Uterus (tissue), 4 donors: ENCODE measurements at places on chromosomes 5 and 9. TPM values are rescaled to one million over a fixed set of nuclear protein-coding genes. Genes with fewer than 3 reads are reported as not detected.

The DCAF12 gene
- total RNA-seq, result 28.9 TPM

The ABITRAM gene
- total RNA-seq, result 13.1 TPM

The TOR4A gene
- total RNA-seq, result 11.2 TPM

The SHC3 gene
- total RNA-seq, result 3.5 TPM

The CENPK gene
- total RNA-seq, result 34.6 TPM

The PKN3 gene
- total RNA-seq, result 4.9 TPM

The TSSK1B gene
- not detected for total RNA-seq

The IFNA21 gene
- total RNA-seq, result not detected

The PAPPA gene
- 0.29 TPM for total RNA-seq

The FOXI1 gene
- not detected for total RNA-seq

The PCDHGA6 gene
- total RNA-seq, result 4.4 TPM

The PDE6A gene
- 0.07 TPM for total RNA-seq

The CARD19 gene
- total RNA-seq, result 23.7 TPM

The SLC34A3 gene
- not detected for total RNA-seq

The ARID3C gene
- total RNA-seq, result 0.35 TPM

The NEUROG1 gene
- not detected for total RNA-seq

The ACTL7B gene
- total RNA-seq, result not detected

The STKLD1 gene
- 0.88 TPM for total RNA-seq

The ARL14EPL gene
- total RNA-seq, result not detected

The SNCB gene
- total RNA-seq, result not detected

The SLC4A9 gene
- total RNA-seq, result not detected

The SHOC1 gene
- total RNA-seq, result not detected

The PCDHGA9 gene
- total RNA-seq, result 16.2 TPM

The EDIL3 gene
- 27.1 TPM for total RNA-seq

The TRIP13 gene
- total RNA-seq, result 1.3 TPM

The OR2V2 gene
- total RNA-seq, result not detected

The HK3 gene
- 6.9 TPM for total RNA-seq

The CDHR2 gene
- total RNA-seq, result 0.35 TPM

The CHSY3 gene
- 0.77 TPM for total RNA-seq

The GPR151 gene
- not detected for total RNA-seq

The SLC6A19 gene
- under 0.01 TPM for total RNA-seq

The SLC34A1 gene
- not detected for total RNA-seq

The CMBL gene
- total RNA-seq, result 15.5 TPM

The NR2F1 gene
- total RNA-seq, result 52.1 TPM

The SPINK7 gene
- total RNA-seq, result not detected

The OR1J2 gene
- total RNA-seq, result not detected

The SPAG8 gene
- not detected for total RNA-seq

The KLHL9 gene
- 32.5 TPM for total RNA-seq

The TENT4A gene
- total RNA-seq, result 23.7 TPM

The IFNK gene
- not detected for total RNA-seq

The GDA gene
- total RNA-seq, result not detected

The NOXA1 gene
- total RNA-seq, result 4.6 TPM

The ERCC6L2 gene
- total RNA-seq, result 91.6 TPM

The ANKRD18A gene
- total RNA-seq, result not detected

The C5orf22 gene
- total RNA-seq, result 5.6 TPM

The MOB3B gene
- total RNA-seq, result 34.4 TPM
